IMR-90 (cell line): ENCODE measurements at places on chromosomes 2 and 18.
A peak's percentile ranks its signal among the peaks of the same experiment; 100 is the strongest.

GRCh38 chr2:217993817-217994463 is 8.9 kb downstream of the TNS1 start:
- peak; percentile 45 for DNase-seq

- DNase-seq = no peak
Observed at GRCh38 chr18:49368876-49369440, 91.5 kb downstream of the DYM start.

DNA sequence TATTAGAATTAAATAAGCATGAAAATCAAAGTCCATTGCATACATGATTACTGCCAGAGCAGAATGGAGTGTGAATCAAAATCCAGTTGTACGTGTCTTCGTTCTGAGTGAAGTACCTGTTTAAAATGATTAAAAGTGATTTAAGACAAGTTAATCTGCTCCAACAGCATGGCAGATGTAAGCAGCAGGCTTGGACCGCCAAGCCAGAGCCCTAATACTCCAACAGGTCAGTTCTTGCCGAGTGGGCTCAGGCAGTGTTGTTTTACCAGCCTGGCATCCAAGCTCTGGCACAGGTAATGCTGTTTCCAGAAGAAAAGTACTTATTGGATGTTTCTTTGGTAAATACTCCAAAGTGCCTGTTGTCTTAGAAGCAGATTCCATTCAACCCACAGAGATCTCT is 171.4 kb upstream of the EPAS1 start:
- DNase-seq = no peak

- DNase-seq = peak; percentile 65
Observed at GRCh38 chr18:24762511-24762910, 302.1 kb downstream of the HRH4 start.

- DNase-seq = peak; percentile 0
Observed at GRCh38 chr2:6960659-6961058, 43.4 kb downstream of the RNF144A start.

GRCh38 chr2:204354442-204354856 is 190.8 kb upstream of the PARD3B start:
- peak; percentile 1 for DNase-seq

DNA sequence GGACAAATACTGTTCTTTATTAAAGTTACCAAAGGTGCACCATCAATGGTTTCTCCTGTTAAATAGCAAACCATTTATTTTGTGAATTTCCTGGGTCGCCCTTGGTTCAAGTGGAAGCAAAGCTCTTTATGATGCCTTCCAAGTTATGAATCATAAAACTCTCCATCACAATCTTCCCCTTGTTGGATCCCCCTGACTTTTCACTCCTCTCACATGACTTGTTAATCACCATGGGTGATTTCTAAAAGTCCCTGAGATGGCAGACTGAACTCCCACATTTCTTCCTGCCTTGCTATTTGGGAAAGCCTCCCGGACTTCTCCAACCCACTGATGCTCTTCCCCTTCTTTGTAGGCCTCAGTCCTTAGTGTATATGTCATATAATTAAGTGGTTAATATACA is 176.0 kb downstream of the THADA start:
- DNase-seq = no peak

- DNase-seq = peak; percentile 17
Observed at GRCh38 chr18:31667185-31667584, 17.2 kb downstream of the B4GALT6 start.

GRCh38 chr2:15918761-15919356 is 21.5 kb upstream of the MYCN start:
- DNase-seq = no peak

- peak; percentile 96 for DNase-seq
Observed at GRCh38 chr2:152762202-152762601, 43.8 kb downstream of the ARL6IP6 start.
